Cerebellar nuclear complex (tissue), 1 donor: ENCODE measurements at places on chromosomes 1 and 21.

DNA sequence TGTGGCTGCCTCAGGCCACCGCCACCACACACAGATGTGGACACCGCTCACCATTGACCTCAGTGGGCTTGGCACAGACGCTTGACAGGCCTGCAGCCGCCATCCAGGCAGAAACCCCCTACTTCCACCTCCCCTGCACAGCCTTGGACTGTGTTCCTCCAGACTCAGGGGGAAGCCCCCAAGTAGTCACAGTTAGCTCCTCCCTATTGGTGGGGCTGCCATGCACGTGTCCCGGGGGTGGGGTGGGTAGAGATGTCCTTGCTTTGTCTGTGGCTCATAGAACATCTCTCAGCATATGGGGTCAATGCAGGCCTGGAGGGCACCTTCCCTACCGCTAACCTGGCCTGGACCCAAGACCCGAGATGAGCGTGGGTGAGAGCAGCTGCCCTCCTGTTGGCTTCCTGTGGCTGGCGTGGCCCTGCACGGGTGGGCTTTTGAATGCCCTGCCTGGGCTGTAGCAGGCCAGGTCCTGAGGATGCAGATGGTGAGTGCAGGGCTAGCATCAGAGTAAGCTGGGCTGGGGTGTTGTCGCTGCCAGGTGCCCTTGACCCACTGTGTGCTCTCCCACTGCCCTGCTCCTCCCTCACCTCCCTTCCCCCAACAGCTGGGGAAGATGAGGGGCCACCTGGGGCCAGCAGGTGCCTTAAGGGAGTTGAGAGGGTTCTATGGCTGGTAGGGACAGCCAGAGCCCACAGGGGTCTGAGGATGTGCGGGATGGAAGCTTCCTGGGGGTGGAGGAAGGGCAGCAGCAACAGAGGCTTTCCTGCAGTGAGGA, 6.2 kb downstream of the CROCC start:
- DNase-seq: no peak

GRCh38 chr1:20358761-20359263, 68.1 kb downstream of the VWA5B1 start:
- no peak for DNase-seq

DNA sequence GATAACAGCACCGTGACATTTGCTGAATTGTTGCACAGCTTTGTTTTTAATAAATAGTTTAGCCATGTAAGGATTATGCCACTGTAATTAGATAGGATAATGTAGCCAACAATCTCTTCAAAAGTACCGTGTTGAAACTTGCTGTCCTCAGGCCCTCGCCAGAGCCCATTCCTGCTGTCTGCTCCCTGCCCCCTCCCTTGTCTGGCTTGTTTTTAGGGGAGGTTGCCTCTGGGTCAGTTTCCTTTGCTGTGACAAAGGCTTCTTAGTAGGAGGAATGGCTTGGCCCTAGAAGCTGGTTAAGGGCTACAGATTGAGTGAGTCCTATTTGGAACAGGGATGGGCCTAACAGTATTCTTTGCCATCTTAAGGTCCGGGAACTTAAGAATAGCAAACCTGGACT, 107.9 kb downstream of the LMO4 start:
- DNase-seq: no peak

GRCh38 chr1:192140382-192140781, 17.9 kb upstream of the RGS18 start:
- no peak for DNase-seq

GRCh38 chr1:87089823-87090222, 175.4 kb downstream of the HS2ST1 start:
- no peak for DNase-seq

- no peak for DNase-seq
These were observed 105.4 kb upstream of the WARS2 start for GRCh38 chr1:119245881-119246280.

DNA sequence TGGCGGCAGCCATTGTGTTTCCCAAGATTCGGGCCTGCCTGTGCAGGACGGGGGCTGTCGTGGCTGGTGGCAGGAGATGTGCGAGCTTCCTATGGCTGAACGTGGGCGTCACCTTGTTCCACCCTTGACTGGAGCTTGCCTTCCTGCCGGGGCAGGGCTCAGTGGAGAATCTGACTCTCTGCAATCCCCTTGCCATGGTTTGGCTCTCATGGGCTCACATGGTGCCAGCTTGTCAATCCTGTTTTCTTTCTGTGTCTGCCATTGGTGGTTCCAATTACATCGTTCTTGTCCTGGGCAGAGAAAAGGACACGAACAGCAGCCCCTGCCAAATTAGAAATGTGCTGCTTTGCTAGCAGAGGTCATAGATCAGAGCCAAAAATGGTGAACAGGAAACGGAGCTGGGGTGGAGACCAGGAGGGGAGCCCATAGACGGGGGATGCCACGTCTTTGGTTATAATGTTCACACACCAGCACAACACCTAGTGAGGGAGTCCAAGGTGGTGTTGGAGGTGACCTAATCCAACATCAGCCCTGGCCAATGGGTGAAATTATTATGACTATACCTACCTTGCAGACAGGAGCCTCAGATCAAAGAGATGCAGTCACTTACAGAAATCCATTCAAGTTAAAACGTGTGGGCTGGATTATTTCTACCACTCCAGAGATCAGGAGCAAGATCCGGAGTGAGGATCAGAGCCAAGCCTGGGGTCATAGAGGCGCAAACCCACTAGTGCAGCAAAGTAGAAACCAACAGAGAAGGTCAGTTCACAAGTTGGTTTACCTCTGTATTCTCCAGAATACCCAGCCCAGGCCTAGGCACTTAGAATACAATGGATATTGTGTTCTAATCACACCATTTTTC, 253.1 kb downstream of the SIPA1L2 start:
- DNase-seq: no peak

DNA sequence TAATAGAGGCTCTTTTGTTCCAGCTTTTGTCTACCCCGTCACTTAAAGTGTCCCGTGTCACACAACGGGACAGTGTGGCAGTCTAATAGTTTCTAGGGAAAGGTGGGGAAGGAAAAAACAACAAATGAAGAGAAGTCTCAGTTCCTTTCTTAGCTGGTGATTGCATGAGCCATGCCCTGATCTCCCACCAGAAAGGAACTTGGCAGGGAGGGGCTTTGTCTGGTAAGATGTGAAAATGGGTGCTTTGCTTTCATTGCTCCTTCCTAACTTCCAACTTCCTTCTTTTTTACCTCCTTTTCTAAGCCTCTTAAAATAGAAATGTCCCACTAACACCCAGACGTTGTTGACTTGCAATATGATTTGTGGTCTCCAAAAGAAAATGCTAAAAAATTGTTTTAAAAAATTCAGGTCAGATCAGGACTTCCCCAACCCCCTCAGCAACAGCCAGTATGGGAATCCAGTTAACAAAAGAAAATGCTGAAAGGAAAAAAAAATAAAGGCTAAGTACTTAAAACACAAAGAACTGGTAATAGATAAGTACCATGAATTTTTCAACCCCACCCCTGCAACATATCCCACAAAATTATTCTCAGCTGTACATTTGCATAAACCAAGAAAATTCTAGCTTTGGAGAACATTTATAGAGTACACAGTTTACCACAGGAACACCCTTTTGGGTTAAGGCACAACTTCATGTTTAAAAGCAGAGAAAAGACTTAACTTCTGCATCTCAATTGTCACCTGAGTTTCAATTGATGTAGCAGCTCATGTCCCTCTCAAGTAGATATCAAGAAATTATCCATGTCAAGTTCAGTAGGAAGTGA, 106.2 kb downstream of the NIBAN1 start:
- DNase-seq: no peak
